ENCODE measurements at places on chromosomes 1 and 21. TPM values are rescaled to one million over a fixed set of nuclear protein-coding genes. Genes with fewer than 3 reads are reported as not detected.

GRCh38 chr1:118504221-118504644 is 319.2 kb upstream of the SPAG17 start:
- no peak for DNase-seq

DNA sequence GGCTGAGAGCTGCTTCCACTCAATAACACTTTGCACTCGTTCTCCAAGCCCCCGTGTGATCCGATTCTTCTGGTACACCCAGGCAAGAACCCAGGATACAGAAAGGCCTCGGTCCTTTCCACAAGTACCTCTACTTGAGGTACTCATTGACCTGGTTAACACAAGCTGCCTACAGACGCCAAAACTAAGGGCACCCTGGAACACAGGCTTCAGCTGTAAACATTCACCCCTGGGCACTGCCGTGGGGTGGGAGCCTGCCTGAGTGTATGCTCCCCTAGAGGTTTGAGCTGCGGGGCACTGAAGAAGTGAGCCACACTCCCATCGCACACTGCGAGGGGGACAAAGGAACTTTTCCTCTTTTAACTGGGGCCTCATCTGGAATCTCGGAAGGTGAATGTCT is 30.5 kb downstream of the LRRC3 start:
- no peak for DNase-seq

DNA sequence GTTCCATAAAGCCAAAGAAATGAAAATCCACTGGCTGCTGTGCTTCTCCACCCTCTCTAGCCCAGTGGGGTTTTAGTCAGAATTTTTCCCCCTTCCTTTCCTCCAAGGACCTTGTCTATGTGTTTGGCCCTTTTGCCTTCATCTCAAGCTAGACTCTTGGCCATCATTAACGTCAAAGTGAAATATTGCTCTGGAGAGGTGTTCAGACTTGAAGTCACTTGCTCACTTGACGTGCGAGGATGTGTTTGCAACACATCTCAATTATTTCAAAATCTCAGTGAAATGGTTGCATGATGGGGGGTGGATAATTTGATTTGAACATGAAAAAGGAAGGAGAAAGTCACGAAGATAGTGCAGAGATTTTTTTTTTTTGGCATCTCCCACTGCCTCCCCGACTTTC is 13.6 kb downstream of the EVA1C start:
- no peak for DNase-seq

DNA sequence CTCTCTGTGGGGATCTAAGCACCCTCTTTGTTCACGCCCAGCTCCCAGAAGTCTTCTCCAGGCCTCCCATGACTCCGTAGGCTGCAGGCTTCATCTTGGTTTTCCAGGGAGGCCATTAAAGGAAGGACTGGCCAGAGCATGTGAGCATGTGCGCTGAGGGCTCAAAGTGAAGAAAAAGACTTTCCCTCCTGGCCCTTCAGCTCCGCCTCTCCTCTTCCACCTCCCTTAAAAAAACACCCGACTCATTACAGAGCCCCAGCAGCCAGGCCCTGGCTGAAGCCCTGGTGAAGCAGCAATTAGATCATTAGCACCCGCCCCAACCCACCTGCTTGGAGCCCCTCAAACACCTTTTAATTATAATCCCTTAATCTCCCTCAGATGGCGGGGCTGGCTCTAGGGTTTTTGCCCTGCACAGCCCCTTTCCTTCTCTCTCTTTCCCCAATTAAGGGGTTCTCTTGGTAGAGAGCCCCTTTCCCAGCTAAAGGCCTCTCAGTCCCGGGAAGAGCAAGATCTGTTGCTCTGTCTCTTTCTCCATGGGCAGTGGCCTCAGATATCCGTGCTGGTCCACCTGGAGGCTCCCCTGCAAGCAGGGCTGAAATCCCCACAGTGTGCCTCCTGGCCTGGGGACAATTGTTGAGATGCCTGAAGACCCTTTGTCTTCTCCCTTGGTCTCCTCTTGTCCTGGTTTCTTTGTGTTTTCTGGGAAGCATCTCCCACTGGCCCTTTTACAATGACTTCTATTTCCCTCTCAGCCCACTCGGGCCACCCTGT is 30.5 kb downstream of the RHBG start:
- no peak for DNase-seq

DNA sequence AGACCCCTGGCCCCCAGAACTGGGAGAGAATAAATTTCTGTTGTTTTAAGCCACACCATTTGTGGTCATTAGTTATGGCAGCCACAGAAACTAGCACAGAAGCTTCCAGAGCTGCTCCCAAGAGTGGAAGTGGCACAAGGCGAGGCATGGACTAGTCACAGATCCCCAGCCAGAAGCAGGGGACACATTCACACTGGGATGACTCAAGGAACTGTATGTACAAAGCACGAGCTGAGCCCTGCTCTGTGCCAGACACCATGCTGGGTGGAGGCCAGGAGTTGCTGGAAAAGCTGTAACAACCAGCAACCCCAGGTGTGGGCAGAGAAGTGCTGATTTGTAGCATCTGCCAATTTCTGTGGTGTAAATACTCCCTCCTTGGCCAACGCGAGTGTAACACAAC is 55.6 kb downstream of the TCP10L start:
- no peak for DNase-seq

- no peak for DNase-seq
Observed at GRCh38 chr1:30038134-30039025, 685.0 kb downstream of the MATN1 start.

DNA sequence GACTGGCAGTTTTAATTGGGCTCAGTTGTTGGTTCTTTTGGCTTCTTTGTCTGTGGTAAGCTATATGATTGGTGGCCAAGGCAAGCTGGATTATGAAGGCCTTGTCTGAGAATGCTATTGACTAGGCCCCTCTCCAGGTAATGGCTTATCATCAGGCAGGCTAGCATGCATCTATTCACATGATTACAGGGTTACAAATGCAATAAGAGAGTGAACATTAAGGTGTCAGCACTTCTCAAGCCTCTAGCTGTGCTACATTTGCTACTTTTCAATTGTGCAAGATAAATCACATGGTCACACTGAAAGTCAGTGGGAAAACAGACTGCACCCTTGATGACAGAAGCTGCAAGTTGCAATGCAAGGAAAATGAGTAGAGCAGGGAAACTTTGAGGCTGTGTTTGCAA is 550.9 kb upstream of the TMPRSS15 start:
- no peak for DNase-seq

DNA sequence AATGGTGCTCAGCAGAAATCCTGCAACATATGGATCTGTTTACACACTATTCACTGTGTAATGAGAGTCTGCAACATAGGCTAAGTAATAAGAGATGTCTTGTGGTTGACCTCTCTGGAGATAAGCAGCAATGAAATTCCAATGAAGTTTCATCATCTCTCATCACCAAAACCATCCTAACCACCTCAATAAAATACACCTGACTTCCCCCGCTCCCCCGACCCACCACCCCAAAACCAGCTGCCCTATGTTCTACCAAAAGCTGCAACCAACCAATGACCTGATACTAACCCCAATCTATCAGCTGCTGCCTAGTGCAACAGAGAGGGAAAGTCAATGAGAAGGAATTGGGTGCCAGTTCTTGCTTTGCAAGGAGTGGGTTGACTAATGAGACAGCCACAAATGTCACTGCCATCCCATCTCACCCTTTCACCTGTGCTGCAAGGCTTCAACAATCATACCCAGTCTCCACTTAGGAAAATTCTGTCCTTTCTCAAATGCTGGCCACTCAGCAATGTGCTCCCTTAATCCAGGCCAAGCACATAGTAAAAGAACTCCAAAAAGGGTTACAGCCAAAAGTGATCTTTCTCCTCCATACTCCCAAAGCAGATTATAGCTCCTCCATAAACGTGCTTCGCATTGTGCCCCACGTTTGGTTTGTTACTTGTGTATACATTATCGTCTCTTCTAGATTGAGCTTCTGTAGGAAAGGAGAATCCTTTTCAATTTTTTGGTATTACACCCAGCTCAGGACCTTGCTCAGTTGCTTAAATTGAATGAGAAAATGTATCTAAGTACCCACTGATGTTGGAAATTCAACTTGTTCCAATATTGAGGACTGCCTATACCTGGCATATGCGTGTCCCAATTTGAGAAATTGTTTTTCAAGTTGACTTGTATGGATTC is 29.0 kb downstream of the MRPL39 start:
- DNase-seq, result no peak

- no peak for DNase-seq
Observed at GRCh38 chr1:244054924-244055263, 3.8 kb downstream of the ZBTB18 start.

TMEM240 gene
- 31.0 TPM for polyA plus RNA-seq

- DNase-seq, result no peak
Observed at GRCh38 chr1:71698186-71698585, 584.2 kb downstream of the NEGR1 start.

- no peak for DNase-seq
Observed at GRCh38 chr1:228061411-228062084, 21.0 kb upstream of the ARF1 start.

SLC19A1 gene
- 7.5 TPM for polyA plus RNA-seq

- no peak for DNase-seq
Observed at GRCh38 chr1:66412704-66413103, 121.2 kb upstream of the SGIP1 start.

- DNase-seq, result no peak
Observed at GRCh38 chr21:46063227-46063626, 34.7 kb upstream of the COL6A2 start.

DNA sequence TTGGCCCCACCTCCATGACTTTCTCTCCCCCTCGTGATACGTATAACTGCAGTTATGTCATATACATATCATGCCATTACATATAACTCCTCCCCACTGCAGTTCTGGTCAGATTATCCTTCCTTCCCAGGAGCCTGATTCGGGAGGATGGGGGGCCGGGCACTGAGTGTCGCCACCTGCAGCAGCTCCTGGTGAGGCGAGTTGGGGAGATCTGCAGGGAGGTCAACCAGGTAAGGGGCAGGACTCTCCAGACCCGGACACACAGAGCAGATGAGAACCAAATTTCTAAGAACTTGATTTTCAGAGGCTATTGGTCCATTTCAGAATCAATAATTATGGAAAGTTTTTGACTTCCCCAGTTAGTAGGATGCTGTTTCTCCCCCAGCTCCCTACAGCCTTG is 19.5 kb downstream of the HYI start:
- DNase-seq, result no peak

- no peak for DNase-seq
Observed at GRCh38 chr1:43797891-43798290, 90.6 kb downstream of the ST3GAL3 start.

ORC1 gene
- polyA plus RNA-seq, result 0.48 TPM

CYP4A11 gene
- 0.14 TPM for polyA plus RNA-seq

DNA sequence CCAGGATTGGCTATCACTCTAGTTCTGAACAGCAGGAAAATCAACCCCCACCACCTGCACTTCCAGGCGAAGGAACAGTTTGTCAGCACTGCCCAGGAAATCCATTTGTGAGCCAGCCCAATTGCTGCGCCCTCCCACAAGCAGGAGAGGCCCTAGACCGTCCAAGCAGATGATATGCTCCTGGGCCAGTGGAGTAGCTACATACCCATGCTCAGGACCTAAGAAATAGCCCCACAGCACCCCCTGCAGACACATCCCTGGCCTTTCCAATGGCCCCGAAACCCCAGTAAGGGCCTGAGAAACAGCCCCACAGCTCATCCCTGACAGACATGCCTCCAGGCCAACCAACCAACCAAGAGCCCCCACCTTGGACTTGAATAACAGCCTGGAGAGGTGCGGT is 111.5 kb upstream of the ZC3H11B start:
- DNase-seq, result no peak

- no peak for DNase-seq
Observed at GRCh38 chr1:103056423-103056822, 51.9 kb downstream of the COL11A1 start.

GRCh38 chr1:157090771-157091170 is 8.8 kb downstream of the ETV3L start:
- DNase-seq, result no peak

AJAP1 gene
- 0.98 TPM for polyA plus RNA-seq

DNA sequence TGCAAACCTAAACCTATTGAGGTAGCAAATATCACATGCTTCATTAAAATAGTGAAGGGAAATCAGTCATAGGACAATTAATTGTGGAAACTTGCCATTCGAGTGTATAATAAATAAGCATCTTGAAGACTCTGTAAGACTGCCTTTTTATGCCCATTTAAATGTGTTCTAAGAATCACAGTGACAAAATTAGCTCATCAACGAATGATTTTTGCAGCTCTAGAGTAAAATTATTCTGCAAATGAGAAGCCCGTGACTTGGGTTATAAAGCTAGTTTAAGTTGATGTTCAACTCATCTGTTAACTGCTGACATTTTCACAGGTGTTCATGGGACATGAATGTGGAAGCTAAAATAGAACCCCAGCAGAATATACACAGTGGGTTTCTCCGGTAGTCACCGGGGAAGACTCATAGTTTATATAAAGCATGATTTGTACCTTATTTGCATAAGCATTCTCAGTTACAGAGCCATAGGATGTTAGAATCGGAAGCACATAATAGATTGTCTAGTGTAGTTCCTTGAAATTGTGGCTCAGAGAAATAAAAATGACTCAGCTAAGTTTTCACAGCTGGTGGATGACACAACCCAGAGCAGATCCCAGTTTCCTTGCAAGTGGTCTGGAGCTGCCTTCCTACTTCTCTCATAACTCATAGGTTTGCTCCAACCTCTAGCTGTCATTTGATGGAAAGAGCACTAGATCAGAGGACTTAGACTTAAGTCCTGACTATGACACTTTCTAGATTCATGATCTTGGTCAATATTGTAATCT is 107.3 kb downstream of the UCHL5 start:
- DNase-seq, result no peak

ZNF593OS gene
- polyA plus RNA-seq, result 0.18 TPM

DNA sequence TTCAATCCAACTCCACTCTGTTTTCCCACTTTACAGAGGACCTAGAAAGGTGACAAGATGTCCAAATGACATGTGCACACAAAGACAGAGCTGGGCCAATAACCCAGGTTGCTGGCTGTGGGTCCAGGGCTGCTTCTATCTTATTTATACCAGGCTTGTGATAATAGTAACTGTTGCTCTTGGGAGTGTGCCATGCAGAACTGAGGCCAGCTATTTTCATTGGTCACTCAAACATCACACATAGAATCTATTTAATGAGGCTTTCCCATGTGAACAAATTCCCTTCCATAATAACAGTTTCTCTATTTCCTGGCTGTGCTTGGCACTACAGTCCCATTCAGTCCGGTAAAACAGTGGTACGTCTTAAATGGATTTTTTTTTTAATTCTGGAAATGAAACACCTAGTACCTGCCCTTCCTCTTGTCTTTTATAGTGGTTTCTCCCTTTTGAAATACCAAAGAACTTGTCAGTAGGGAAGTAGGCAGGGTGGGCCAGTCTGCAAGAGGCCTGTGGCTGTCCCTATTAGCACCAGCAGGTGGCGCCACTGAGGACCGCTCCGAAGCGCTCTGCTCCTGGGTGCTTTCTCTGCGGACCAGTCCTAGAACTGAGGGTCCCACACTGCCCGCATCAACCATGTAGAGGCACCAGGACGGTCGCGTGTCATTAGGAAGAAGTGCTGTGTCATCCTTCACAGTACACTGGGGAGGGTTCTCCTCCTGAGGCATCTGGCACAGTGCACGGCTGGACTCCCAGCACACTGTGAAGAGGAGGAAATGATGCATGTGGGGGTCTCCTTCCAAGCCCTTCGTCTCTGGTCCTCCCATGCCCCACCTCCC is 52.1 kb downstream of the GPR161 start:
- no peak for DNase-seq
